ENCODE measurements at places on chromosomes 1 and 21.
A peak's percentile ranks its signal among the peaks of the same experiment; 100 is the strongest.

DNA sequence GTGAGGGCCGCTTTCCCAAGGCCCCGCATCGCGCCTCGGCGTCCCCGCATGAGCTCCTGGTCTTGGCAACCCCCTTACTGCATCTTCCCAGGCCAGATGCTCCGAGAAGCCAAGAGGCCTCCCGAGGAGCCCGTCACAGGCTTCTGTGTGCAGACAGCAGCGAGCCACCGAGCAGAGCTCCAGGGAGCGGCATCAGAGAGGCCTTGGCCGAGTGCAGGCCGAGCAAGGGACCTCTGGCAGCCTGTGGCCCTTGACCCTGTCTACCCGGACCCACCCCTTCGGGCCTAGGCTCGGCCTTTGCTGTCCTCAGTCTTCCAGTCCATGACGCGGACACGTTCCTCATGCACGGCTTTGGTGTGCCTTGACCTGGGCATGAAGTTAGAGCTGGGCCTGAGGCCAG is 63.5 kb downstream of the MORN1 start:
- no peak for DNase-seq

GRCh38 chr21:16194788-16195537 is 465.2 kb downstream of the USP25 start:
- DNase-seq: no peak

DNA sequence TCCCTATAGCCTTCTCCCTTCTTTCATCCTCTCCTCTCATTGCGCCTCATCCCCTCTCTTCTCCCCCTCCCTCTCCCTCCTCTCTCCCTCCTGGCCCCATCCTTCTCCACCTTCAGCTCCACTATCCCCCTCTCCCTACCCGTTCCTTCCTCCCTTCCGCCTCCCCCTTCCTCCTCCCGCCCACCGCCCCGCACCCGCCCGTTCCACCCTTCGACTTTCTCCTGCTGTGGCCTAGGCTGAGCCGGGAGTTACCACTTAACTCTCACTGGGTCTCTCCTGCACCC is 1.6 kb downstream of the NPR1 start:
- no peak for DNase-seq

GRCh38 chr1:1461721-1462317 is 9.7 kb upstream of the ATAD3B start:
- no peak for DNase-seq

DNA sequence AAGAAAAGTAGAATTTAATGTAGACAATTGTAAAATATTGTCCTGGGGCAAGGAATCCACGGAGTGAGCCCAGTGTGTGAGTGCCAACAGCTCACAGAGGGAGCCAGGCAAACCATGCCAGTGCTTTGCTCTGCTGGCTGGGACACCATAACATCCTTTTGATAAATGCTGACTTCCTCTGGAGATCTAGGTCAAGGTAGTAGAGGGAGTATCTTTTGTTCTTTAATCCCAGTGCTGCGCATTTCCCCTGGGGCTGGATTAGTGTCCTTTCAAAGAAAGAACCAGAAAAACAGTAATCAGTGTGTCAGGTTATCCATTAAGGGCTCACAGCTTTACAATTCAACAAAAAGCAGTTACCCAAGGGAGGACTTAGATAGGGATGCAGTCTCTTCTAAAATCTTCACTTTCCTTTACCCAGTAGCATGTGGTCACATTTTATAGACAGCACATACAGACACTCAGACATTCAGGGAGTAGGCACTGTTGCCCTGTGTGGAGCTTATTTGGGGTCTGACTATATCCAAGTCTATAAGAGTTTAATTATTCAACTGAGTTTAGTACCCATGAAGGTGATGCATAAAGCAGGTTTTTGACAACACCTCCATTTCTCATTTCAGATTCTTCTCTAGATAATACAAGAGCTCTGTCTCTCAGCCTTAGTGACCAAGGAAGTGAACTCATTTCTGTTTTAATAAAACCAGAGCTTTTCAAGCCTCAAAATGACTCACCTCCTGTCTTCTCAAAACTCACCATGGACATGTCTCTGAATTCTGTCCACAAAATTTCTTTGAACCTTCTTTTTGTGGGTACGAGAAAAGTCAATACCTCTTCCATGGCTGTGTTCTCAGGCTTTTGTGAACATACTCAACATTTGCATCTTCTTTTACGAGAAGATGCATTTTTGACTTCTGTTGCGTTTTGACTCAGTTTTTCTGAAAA is 215.3 kb downstream of the BRINP2 start:
- no peak for DNase-seq

DNA sequence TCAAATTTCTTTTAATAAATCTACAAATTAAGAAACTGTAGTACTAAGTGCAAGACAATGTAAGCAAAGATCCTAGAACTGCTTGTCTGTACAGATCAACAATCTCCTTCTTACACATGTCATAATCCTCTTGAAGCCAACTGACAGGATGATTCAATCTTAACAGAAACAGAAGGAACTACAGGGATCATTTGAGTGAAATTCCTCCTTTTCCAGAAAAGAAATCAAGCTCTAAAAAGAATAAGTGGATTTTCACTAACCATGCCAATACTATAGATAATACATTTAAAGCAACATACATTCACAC is 53.2 kb downstream of the RAB3GAP2 start:
- no peak for DNase-seq

GRCh38 chr1:230107941-230108340 is 40.9 kb downstream of the GALNT2 start:
- DNase-seq: no peak

DNA sequence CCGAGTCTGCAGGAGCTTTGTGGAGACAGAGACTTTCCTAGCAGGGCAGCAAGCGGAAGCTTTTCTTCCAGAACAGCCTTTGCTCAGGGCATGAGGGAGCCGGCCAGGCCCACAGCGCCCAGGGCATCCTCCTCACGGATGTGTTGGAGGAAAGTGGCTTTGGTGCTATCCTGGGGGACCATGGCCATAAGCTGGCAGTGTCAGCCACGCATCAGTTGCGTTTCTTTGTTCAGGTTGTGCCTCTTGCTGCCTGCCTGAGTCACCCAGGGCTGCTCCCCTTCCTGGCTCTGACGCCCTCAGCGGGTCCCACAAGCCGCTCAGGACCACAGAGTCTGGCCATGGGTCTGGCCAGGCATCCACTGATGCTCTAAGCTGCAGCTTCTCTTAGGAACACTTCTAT is 39.6 kb upstream of the PRSS38 start:
- DNase-seq: no peak

- DNase-seq: no peak
Observed at GRCh38 chr1:27394925-27395324, 2.5 kb downstream of the GPR3 start.

- no peak for DNase-seq
Observed at GRCh38 chr1:16006552-16007485, 2.8 kb downstream of the SRARP start.

GRCh38 chr1:212668477-212668876 is 31.2 kb downstream of the BATF3 start:
- no peak for DNase-seq

DNA sequence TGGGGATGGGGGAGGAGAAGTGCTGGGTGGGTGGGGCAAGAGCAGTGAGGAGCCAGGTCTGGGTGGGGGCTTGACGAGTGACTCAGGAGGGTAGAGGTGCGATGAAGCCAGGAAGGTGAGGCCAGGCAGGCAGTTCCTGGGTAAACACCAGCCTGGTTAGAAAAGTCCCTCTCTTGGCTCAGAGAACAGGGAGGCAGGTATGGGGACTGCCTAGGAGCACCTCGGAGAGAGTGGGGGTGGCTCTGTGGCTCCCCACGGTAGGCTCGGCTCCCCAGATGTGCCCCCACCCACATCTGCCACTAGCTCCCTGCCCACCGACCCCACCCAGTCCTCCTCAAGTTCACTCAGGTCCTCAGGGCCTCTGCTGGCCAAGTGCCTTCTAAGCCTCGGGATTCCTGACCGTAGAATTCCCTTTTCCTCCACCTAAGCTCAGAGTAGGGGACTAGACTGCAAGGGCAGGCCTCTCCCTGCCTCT is 1.2 kb downstream of the HSPG2 start:
- DNase-seq: no peak

DNA sequence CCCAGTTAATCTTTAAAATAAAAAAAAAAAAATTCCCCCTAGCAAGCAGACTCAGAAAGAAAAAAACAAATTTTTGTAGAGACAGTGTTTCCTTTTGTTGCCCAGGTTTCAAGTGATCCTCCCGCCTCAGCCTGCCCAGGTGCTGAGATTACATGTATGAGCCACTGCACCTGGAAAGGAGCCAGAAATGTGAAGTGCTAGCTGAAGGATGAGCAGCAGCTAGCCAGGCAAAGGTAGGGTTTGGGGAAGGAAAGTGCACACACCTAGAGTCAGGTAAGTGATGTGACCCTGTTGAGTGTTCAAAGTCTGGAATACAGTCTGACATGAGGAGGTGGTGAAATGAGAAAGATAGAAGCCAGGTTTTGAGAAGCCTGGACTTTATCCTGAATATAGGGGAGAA is 1.7 kb downstream of the AKR1A1 start:
- no peak for DNase-seq

DNA sequence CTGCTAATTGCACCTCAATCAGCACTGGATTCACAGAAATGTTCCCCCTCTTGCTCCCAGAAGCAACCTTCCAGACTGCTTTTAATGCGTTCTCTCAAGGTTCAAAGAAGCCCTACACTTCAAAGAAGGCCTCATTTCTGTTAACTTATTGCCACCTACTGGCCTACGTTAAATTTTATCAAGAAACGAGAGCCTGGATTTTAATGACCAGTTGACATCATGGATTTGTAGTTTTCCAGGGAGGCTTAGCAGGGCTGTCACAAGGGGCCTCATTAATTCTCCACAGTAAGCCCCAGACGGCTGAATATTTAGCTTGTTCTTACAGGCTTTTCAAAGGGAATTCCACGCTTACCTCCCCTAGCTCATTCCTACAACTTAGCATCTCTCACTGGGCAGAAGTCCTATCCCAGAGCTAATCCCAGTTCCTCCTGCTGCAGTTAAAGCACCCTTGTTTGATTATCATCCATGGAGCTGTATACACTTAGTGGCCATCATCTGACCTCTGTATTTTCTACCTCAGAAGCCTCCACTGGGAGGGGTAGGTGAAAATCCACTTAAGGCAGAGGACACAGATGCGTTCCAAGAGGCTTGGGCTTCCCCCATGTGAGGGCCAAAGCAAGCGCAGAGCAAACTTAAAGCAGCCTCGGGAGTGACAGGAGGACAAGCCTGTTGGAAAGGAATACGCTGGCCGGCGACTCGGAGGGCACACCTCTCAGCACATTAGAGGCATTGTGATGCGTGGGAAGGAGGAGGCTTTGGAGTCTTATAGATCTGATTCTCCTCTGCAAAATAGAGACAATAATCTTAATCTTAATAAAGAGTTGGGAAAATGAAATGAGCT is 32.2 kb upstream of the CYP4X1 start:
- peak; percentile 15 for DNase-seq

DNA sequence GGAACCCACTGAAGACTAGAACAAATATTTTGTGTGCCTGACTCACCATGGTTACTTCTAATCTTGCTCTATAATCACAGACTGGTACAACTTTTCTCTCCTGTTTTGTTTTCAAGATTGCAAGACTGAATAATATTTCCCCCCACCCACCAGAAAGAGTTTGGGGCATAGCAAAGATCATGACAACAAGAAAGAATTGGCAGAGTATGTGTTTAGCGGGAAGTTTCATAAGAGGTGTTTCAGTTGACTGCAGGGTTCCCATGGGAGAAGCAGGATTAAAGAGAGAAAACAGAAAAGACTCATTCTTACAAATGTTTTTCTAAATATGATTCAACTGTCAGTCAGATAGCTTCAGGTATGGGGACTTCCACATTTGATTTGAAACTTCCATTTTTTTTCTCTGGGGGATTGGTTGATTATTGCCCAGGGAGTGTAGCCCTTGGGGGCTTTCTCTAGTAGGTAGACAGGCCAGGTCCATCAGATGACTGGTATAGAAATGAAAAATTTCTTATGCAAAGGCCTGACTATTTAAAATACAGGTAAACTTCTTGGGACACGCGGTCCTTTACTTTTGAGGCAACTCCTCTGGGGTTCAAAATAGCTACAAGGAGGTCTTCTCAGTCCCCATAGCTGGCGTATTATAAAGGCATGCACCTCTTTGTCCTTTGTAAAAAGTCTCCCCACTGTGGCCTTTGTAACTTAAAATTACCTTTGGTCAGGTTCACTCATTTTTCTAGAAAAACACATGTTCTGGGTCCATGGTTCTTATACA is 13.9 kb downstream of the OR14I1 start:
- DNase-seq: no peak

- DNase-seq: no peak
Observed at GRCh38 chr21:34992736-34993398, 56.2 kb downstream of the RUNX1 start.

- DNase-seq: no peak
Observed at GRCh38 chr1:223219318-223219635, 76.2 kb upstream of the TLR5 start.

GRCh38 chr1:82395440-82395839 is 594.7 kb downstream of the ADGRL2 start:
- no peak for DNase-seq

DNA sequence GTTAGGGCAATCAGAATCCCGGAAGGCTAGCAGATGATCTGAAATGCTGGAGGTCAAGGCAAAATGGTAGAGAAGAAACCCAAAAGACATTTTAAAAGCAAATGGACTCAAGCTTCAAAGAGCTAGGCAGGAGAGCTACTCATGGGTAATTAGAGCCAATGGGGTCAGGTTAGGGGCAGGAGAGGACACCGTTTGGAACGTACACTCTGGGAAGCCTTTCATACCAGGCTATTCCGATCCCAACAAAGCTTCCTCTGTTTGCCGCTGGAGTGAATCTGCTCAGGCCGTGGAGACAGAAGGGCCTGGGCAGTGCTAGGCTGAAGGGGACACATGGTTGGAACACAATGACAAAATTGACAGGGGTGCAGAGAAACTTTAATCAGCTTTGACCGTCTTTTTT is 346.6 kb downstream of the RPS6KC1 start:
- no peak for DNase-seq

GRCh38 chr1:29700491-29700890 is 464.2 kb downstream of the PTPRU start:
- no peak for DNase-seq

DNA sequence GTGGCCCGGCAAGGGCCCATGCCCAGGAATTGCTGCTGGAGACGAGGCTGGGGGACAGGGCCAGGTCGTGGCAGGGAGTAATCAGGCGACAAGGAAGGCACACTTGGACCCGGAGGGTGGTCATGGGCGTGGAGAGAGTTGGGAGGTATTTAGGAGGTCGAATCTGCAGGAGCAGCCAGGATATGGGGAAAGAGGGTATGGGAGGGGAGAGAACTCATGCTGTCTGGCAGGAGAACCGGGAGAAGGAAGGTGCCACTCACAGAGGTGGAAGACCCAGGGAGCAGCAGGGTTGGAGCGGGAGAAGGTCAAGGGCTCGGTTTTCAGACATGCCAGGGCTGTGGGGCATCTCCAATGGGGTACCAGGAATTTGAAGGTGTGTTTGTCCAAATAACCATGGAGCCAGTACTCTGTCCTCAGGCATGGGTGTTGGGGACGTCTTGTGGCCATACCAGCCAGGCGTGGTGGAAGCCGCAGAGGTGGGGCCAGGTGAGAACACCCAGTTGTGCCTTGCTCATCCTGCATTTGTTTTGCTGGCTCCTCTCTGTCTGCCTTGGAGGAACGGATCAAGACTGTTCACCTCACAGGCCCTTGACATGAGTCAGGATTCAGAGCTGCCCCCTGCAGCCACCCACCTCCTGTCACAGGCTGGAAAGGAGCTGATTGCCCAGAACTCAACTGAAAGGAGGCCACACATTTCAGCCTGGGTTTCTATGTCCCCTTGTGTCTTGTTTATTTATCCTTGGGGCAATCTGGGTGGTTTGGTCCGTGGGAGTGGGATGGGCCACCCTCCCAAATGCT is 111.6 kb downstream of the SPSB1 start:
- DNase-seq: no peak

Measured in LNCaP clone FGC (cell line).